ENCODE measurements at places on chromosomes 11 and 22. TPM values are rescaled to one million over a fixed set of nuclear protein-coding genes. Genes with fewer than 3 reads are reported as not detected.

DNA sequence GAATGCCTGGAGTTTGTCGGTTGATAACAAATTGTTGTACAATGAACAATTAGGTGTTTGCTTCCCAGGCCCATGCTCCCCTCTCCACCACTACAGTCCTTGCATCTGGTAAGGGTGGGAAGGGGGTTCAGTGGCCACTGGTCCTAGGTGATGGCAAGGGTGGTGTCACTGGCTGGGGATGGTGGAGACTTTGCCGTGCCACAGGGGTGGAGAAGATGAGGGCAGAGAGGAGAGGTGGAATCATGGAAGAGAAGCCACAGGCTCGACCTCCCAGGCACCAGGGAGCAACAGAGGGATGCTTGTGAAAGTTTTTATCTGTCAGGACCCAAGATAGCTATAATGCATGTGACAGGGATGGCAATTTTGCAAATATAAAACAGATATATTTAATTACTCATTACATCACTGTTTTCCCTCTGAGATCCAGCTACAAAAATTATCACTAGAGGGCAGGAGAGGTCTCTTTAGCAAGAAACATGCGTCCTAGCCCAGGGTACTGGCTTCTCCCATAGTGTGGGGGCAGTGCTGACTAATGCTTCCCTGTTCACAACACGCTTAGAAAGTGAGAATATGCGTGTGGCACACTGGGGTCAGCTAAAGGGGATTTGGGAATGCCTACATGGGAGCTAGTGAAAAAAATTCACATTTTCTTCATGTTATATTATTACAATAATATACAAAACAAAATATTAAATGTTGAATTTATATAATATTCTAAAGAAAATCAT is 49.0 kb upstream of the AMPD3 start:
- DNase-seq = peak; percentile 58

GRCh38 chr11:111574373-111575225 is 27.6 kb upstream of the SIK2 start:
- DNase-seq = no peak

DNA sequence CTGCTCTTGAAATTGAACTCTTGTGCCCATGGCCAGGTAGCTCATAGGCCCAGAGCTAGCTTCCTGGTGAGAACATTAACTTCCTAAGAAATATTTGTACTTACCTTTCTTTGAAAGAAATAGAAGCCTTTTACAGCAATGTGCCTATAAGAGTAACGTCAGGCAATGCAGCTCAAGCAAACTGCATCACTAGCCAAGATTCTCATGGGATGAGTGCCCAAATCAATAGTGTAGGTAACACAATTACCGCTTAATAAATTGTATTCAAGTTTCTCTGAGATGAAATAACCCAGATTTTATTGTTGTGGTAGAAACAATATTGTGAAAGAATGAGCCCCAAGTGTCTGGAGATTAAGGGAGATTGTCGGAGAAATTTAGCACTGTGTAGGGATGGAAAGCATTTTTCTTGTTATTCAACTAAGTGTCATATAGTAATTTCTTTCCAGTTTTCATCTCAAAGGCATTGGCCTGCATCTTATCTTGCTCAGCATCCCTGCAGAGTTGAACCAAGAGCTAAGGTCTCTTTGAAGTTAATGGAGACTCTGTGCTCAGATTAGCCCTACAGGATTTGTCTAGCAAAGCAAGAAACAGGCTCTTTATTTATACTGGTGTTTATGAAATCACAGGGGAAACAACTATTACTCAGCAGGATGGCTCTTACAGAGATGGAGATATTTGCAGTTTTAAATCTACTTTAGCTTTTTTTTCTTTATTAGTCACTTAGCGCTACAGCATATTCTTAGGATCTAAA is 321.0 kb upstream of the PDGFD start:
- no peak for DNase-seq

DNA sequence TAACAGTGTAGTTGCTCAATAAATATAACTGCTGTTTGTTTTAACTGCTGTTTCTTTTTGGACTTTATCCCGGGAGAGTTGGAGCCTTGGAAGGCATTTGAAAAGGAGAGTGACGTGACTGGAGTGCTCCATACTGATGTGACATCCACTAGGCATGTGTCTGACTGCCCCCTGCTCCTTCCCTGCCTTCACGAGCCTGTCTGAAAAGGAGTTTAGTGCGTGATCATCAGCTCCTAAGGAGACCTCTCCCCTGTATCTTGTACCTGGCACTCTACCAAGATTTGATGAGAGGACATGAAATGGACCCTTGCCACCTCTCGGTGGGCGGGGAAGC is 22.9 kb downstream of the ZBTB16 start:
- DNase-seq = no peak

RTN3 gene
- total RNA-seq = 139 TPM

RBMXL2 gene
- 1.2 TPM for total RNA-seq

MORC2 gene
- 22.9 TPM for total RNA-seq
